Mesothelial cell of epicardium (in vitro differentiated cells): ENCODE measurements at places on chromosomes 1 and 21.

GRCh38 chr1:198575798-198576641 is 35.5 kb upstream of the ATP6V1G3 start:
- no peak for DNase-seq

DNA sequence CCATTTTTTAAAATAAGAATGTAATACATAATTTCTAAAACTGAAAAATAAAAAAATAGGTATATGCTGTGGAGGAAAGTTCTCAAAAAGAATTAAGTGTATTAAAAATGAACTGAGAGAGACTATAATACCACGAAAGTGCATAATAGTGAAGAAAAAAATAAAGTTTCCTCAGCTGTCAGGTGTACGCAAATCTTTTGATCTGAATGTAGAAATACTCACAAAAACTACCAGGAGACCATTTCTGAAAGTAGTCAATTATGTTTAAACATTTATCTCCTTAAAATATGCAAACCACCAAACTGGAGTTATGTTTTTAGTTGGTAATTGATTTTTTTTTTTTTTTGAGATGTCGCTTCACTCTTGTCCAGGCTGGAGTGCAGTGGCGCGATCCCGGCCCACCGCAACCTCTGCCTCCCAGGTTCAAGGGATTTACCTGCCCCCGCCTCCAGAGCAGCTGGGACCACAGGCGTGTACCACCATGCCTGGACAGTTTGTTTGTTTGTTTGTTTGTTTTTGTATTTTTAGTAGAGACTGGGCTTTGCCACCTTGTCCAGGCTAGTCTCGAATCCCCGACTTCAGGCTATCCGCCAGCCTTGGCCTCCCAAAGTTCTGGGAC is 1169.2 kb upstream of the B3GALT2 start:
- no peak for DNase-seq

DNA sequence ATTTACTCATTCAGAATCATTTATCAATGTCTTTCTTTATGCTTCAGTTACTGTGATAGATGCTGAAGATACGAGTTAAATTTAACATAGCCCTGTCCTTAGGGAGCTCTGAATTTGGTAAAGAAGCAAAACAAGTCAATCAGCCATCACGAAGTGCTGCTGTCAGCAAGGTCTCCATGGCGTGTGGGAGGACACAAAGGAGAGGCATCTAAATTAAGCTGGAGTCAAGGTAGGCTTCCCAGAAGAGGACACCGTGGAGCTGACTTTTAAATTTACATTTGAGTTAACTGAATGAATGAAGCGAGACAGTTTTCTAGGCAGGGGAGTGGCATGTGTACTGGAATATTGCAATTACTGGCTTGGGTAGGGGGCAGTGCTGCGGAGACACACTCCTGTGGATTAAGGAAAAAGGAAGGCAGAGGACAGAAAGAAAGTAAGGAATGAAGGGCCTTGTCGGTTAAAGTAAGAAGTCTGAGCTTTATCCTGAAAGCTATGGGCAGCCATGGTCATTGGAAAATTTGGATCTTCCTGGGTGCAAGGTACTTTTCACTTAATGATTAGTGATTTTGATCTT is 41.3 kb upstream of the C1orf87 start:
- no peak for DNase-seq

DNA sequence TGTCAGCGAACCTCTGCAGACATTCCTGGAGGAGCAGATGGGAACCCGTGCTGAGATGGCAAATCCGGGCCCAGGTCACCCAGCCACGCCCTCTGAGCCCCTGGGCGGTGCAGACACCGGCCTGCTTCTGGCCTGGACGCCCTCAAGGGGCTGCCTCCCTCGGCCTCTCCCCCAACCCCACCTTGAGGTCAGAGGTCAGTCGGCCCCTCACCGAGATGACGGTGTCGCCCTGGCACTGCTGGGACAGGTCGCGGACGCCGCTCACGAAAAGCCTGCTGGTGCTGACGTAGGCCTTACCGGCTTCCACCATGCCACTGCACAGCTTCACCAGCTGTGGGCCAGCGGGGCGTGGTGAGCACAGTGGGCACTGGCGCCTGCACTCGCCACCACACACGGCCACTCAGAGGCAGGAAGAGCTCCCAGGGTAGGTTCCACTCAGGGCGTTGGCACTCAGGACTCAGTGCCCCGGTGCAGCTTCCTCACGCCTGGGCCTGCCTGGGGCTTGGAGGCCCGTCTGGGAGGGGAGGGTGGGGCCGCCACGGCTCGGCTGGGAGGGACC is 4.7 kb downstream of the ACAP3 start:
- DNase-seq = no peak

DNA sequence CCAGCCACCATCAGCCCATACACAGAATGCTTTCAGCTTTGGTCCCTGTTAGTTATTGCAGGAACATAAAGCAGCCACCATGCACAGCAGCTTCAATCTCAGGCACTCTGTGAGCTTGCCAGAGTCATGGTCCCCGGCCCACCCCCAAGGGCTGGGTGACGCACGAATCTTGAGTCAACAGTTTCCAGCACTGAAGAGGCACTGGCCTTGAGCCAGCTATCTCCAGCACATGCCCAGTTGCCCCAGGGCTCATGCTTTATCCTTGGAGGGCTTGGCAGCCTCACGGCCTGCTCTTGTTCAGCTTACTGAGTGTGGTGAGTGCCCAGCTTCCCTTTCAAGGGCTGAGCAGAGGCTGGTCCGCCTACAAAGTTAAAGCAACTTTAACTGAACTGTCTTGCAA is 200.7 kb upstream of the RAB4A start:
- DNase-seq = peak; percentile 48
